Tongue (tissue), 3 donors: ENCODE measurements at places on chromosomes 6 and 20. TPM values are rescaled to one million over a fixed set of nuclear protein-coding genes. Genes with fewer than 3 reads are reported as not detected.

The FAM184A gene
- 16.4 TPM for total RNA-seq

The HTR1E gene
- total RNA-seq, result not detected

The HLA-DPA1 gene
- 15.6 TPM for total RNA-seq

The SIRPD gene
- not detected for total RNA-seq

The FAM83C gene
- 2.2 TPM for total RNA-seq
